ELR (cell line): ENCODE measurements at places on chromosomes 12 and 14.
A peak's percentile ranks its signal among the peaks of the same experiment; 100 is the strongest.

GRCh38 chr14:60922050-60922449, 58.8 kb downstream of the TRMT5 start:
- peak; percentile 66 for DNase-seq

- DNase-seq, result peak; percentile 77
Observed at GRCh38 chr12:120538281-120539156, 4.4 kb downstream of the RNF10 start.

DNA sequence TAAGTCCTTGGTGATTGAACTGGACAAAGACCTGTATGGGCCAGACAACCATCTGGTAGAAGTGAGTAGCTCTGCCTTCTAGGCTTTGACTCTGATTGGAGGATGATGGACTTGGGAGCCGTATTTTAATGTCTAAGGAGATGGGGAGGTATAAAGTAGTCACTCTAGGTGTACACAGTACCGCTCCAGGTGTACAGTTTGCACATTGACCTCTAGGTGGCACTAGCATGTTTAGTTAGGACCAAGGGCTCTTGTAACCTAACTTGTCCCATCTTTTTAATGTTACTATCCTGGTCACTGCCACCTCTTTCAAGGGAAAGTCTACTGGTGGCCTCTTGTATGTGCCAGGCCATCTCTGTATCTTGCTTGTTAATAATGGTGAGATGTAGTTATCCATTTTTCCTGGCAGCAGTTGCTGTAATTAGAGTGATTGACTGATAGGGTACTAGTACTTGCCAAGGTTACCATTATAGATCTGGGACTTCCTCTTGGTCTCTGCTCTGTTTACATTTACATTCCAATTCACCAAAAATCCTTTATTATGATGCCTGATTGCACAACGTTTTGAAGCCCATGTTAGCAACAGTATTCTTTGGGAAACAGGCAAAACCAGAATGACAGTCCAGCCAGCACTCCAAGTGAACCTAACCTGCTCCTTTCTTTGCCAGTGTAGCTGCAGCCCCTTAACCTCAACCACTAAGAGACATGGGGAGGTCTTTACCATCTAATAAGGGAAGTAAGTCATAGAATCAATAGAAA, 3.6 kb downstream of the SMARCD1 start:
- peak; percentile 77 for DNase-seq

- no peak for DNase-seq
Observed at GRCh38 chr12:132494294-132495164, 4.6 kb downstream of the FBRSL1 start.

DNA sequence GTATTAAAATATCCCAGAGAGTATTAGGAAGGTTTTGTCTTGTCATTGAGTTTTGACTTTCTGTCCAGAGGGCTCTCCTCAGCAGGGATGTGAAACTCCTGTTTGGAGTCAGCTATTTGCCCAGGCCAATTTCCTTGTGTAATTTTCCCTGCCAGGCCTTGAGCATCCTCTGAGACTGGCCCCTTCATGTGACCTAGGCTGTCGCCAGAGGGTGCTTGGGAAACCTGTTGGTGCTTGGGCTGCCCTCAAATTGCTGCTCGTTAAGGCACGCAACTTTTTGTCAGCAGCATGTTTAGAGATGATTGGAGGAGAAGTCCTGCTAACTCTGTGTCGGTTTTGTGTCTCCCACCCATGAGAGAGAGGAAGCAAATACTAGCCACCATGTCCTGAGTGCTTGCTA, 39.1 kb downstream of the IQSEC3 start:
- no peak for DNase-seq

GRCh38 chr12:38501991-38502390, 185.4 kb downstream of the ALG10B start:
- no peak for DNase-seq
